Cardiac fibroblast (primary cell): ENCODE measurements at places on chromosomes 1 and 21.

GRCh38 chr1:30741239-30741894 is 16.2 kb downstream of the LAPTM5 start:
- no peak for DNase-seq

- DNase-seq, result peak; percentile 73
These were observed 722 bp downstream of the TUT4 start for GRCh38 chr1:52552236-52552504.

- DNase-seq, result no peak
These were observed 24.6 kb upstream of the PRSS38 start for GRCh38 chr1:227790868-227791267.

DNA sequence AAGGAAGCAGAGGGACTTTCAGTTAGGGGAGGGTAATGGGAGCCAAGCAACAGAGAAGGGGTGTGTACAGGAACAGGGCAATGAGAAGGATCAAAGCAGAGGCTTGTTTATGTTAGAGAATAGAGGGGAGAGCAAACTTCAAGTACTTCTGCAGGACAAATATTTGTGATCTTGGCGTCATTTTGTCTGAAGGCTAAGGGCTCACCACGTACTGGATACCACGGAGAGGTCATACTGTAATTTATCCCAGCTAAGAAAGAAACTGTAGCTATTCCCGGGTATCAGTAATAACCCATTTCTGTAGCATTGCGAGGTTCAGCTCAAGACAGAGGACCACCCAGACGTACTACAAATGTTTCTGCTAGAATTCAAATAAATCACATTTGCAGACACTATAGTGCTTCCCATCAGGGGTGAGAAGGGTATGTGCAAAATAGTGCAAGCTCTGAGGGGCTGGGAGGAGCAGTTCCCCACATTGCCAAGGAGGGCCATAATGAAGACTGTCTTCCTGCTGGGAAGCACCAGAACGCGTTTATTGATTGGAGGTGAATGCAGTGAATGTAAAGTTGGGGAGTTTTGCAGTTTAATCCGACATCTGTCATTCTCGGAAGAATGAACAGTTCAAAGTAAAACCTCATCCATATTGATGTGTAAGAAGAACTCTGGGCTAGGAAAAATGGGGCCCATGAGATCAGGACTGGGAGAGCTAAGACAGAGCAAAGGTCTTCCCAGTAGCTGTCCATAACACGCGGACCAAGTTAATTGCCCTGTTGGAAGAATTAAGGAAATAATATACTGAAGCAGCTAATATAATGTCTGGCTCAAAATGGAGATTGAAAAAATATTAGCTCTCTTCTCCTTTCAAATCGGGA is 136.9 kb downstream of the RWDD3 start:
- no peak for DNase-seq

GRCh38 chr1:231494439-231495110 is 33.9 kb upstream of the TSNAX start:
- DNase-seq, result no peak

GRCh38 chr1:176786274-176786673 is 323.3 kb downstream of the PAPPA2 start:
- DNase-seq, result no peak
